ENCODE measurements at places on chromosomes 5 and 9.

- DNase-seq: no peak
Observed at GRCh38 chr5:10627160-10627701, 63.4 kb downstream of the ANKRD33B start.

DNA sequence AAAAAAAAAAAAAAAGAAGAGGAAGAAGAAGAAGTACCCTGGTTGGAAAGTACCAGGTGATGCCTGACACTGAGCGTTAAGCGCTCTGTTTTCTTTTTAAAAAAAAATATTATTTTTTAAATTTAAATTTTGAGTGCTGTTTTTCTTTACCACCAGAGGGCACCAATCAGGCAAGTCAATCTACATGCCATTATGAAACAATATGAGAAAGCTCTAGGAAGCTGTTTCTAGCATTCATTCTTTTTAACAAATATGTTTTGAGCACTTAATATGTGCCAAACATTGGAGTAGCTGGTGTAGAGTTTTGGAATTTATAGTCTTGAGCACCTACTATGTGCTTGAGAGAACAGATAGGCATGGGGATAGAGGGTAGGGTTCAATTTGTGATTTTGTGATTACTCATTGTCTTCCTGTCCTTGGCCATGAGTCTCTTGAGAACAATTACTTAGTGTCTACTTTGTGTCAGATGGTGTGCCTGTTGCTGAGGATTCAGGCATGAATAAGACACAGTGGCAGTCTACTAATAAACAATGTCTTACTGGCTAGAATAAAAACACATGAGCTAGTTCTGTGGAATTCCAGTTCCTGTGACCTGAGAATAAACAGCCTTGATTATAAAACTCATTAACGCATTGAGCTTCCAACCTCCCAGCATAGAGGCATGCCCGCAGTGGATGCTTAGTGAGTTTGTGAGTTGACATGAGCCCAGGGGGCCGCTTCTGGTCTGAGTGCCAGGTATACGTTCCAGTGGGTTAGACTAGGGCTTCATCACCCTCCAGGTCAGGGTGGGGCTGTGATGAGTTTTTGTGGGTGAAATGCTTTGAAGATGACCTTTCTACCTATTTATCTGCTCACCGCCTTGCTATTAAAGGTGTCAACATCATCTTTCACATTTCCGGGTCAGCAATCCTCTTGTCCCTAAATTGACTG lies 3.0 kb upstream of the UBE2R2 start:
- DNase-seq: no peak

DNA sequence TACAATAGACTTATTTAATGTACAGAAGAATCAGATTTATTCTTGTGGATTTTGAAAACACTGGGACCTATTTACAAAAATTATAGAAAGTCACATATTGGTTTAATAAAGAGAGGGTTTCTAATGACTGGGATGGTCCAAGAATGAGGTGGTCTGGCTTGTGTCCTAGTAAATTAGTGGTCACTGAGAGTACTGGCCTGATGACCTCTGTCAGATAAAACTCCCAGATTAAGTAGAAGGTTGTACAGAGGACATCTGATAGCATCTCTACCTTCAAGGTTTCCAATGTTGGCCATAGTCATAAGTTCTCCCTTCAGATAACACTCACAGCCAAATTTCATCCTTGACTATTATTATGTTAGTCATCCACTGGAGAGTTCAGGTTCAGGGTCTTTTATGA lies 692.9 kb downstream of the MTRR start:
- DNase-seq: no peak

- no peak for DNase-seq
Observed at GRCh38 chr5:91383956-91384300, 811 bp upstream of the ARRDC3 start.

DNA sequence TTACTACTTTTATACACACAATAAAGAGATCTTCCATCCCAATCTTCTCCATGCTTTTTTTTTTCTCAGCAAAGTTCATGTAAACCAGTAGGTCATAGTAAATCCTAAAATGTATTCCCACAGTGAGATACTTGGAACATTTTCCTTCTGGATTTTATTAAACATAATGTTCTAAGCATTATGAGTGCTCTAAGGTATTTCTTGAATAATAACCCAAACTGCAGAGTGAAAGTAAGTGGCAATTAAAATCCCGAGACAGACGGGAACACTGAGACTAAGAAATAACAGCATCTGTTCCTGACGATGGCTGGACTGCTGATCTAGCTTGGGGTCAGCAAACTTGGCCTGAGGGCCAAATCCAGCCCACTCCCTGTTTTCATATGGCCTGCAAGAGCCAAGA lies 359.8 kb downstream of the ARL15 start:
- DNase-seq: no peak

DNA sequence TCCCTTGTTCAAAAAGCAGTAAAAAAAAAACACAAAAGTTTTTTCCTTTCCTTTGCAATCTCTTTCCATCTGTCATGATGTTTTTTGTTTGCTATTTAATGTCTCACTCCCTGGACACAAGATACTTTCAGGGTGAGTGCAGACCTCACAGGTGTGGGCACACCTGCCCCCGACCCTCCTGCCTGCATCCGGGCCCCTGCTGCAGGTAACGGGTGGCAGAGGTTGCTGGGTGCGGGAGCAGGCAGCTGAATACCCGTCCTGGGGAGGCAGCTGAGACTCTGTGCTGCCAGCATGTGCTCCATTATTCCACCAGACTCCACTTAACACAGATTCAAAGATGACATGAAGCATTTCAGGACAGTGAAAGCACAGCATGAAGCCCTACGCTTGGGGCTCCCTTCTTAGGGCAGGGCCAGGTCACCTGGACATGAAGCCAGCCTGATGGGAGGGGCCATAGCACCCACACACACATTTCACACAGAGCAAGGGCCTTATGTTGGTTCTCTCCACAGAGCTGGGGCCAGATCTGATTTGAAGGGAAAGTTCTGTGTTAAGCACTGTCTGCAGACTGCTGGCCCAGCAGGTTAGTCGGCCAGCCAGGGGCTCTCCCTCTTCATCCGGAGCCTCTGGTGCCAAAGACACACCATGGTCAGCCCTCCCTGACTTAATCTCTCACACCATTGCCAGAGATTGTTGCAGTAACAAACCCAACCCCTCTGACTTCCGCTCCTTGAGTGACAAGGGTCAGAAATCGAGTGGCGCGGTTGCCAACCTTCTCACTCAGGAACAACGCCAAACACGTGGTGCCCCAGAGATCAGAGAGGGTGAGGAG lies 13.0 kb downstream of the NEK6 start:
- no peak for DNase-seq

- no peak for DNase-seq
Observed at GRCh38 chr9:126504977-126505455, 108.7 kb upstream of the LMX1B start.

GRCh38 chr9:30244877-30245276 lies 2139.6 kb upstream of the ACO1 start:
- DNase-seq: no peak

- no peak for DNase-seq
Observed at GRCh38 chr5:39024884-39025283, 49.3 kb downstream of the RICTOR start.

DNA sequence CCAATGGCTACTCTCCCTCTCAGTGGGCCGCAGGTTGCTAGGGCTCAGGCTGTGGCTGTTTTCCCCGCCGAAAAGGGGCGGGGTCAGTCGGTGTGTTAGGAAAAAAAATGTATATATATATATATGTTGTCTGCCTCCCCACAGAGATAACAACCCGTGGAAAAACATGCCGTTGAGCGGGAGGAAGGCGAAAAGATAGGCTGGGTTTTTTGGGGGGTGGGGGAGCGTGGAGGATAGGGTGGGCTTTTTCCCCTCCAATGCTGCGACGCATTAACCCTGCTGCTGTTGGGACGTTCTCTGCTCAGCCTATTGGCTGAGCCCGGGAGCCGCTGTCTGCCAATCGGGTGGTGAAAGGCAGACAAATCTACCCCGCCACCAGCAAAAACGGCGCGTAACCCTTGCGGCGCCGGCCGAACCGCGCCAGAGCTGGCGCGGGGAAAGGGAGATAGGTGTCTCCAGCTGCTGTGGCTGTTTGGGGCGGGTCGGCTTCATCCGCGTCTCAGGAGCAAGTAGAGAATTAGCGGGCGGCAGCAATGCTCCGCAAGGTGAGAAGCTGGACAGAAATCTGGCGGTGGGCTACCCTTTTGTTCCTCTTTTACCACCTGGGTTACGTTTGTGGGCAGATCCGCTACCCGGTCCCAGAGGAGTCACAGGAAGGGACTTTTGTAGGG lies at the start of gene PCDHGC4:
Gene PCDHGC4, plus strand, starts transcription at position 390 of the 671 bp plus-strand sequence. Its CDS starts 144 bp downstream, at position 534.
- no peak for DNase-seq

- DNase-seq: peak; percentile 62
Observed at GRCh38 chr9:125438506-125439433, 177.1 kb downstream of the GAPVD1 start.

- no peak for DNase-seq
Observed at GRCh38 chr5:115932991-115933390, 29.3 kb upstream of the LVRN start.

DNA sequence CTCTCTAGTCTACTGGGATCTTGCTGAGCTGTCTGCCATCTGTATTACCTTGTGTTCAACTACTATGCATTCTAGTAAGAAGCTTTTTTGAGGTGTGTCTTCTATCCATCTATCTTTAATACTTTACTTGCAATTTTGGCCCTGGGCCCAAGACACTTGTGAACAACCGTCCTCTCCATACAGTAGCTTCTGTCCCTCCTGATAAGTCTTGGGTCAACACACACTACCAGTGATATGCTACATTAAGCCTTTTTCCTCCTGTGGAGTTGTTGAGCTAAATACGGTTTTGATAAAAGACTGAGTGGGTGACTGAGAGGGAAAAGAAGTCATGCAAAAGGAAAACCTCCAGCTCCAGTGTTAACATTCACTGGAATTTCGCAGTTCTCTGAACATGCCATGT lies 133.3 kb upstream of the PCA3 start:
- DNase-seq: no peak

DNA sequence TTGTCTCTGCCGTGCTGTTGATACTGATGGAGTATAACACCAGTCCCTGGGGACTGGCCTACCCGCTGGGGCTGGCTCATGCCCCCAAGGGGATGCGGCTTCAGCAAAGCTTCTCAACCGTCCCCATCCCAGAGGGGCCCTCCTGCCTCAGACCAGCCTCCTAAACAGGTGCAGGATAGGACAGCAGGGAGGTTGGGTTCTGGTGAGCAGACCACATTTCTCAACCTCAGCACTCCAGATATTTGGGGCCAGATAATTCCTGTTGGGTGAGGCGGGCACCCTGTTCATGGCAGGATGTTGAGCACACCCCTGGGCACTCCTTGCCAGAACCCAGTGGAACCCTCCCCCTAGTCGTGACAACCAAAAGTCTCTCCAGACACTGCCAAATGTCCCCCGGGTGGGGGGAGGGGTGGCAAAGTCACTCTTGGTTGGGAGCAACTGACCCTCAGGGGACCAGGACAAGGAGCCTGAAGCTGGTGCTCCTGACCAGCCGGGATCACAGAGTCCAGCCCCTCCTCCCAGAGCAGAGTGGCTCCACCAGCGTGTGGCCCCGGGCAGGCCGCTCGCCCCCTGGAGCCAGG lies 107.8 kb downstream of the ZNF354C start:
- DNase-seq: no peak

DNA sequence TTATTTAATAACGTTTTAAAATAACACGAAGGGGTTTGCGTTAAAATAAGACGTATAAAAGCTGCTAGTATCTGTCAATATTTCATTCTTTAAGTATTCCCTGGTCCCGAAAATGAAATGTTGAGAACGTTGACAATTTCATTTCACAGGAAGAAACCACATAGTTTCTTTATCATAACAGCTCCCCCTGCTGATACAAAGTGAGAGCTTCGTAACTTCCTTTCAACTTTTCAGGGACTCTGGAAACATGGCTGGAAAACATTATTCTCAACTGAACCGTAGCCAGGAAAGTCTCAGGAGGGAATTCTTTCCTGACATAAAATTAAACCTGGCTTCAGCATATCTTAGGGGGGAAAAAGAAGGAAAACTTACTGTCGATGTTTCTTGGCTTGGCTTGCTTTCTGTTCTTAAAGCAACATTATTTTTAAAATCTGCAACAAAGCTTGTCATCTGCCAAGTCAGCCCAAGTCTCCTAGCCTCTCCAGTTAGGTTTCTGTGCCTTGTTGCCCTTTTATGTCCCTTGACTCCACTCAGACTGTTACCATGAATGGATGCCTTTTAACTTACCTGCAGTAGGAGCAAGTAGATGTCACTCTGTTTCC lies 122.9 kb upstream of the DAB2 start:
- DNase-seq: no peak

- no peak for DNase-seq
Observed at GRCh38 chr9:137276473-137277328, 825 bp upstream of the TOR4A start.

DNA sequence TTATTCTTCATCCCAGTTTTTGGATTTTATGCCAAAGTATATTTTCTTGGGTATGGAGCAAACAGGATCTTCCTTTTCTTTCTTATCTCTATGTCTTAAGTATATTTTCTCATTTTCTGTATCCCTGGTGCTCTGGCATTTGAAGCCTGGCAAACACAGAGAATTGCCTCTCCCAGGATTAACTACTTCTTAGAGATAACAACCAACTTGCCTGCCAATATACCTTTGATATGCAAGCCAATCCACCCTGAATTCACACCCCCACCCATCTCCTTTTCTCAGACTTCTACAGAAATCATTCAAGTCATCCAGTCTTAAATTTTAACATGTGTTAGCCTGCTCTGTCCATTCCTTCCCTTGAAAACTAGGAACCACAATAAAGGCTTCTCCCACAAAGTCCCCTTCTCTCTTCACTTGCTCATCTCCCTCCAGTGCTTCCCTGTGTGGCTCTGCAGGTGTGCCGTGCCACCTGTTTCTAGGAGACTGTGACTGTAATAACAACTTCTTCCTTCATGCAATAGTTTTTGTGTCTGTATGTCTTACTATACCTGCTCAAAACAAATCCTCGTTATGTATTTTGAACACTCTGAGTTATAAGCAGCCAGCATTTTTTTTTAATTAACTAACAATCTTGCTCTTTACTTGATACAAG lies 649.7 kb upstream of the RIOK2 start:
- no peak for DNase-seq

DNA sequence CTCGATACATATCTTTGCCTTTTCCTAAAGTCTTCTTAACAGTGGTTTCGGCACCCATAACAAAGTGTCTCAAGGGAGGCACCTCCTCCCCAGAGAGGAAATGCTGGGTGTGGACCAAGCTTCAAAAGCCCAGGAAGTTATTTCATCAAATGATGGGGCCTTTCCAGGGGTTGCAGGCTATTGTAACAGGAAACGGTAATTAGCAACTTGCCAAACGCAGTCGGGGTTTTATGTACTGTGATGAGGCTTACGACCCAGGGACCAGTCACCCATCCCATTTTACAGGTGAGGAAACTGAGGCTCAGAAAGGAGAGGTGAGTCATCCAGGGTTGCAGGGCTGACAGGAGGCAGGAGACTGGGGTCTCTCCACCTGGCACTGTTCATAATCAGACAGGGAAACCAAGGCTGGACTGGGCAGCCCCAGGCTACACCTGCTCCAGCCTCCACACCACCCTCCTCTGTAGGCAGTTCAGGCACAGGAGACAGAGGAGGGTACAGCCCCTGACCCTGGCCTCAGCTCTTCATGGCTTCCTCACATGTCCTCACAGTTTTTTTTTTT lies 30.0 kb upstream of the SUSD3 start:
- no peak for DNase-seq

GRCh38 chr9:72656021-72656420 lies 134.6 kb downstream of the TMC1 start:
- DNase-seq: no peak
